Neuronal stem cell (in vitro differentiated cells): ENCODE measurements at places on chromosomes 3 and 15.
A peak's percentile ranks its signal among the peaks of the same experiment; 100 is the strongest.

DNA sequence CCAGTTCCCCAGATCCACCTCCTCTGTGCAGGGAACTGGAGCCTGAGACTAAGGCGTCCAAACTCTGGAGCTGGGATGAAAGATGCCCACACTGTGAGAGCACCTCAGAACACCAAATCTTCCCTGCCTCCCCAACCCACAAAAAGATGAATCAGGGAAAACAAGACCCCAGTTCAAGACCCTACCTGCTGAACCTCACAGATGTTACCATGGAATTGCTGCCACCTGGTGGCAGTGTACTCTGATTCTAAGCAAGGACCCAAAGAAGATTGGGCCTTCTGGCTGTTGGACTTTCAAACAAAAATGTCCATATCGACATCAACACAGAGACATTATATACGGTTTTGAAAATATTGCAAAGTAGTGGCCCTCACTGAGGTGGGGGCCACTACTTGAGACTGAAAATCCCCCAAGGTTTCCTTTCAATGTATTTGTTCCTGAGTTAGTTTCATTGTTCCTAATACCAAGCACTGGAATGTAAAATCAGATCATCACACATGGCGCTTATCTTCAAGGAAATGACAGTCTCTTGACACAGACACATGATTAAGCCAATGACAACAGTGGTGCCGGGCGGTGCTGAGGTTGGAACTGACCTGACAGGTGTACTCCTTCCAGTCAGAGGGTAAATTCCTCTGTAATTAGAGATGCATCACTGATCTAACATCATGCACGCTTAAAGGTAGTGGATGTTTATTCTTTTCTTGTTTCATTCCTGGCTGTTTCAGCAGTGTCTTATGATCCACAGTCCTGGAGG is 67.6 kb downstream of the SLC6A11 start:
- DNase-seq, result peak; percentile 17

GRCh38 chr3:5806192-5806591 is 618.7 kb downstream of the EDEM1 start:
- peak; percentile 20 for DNase-seq

DNA sequence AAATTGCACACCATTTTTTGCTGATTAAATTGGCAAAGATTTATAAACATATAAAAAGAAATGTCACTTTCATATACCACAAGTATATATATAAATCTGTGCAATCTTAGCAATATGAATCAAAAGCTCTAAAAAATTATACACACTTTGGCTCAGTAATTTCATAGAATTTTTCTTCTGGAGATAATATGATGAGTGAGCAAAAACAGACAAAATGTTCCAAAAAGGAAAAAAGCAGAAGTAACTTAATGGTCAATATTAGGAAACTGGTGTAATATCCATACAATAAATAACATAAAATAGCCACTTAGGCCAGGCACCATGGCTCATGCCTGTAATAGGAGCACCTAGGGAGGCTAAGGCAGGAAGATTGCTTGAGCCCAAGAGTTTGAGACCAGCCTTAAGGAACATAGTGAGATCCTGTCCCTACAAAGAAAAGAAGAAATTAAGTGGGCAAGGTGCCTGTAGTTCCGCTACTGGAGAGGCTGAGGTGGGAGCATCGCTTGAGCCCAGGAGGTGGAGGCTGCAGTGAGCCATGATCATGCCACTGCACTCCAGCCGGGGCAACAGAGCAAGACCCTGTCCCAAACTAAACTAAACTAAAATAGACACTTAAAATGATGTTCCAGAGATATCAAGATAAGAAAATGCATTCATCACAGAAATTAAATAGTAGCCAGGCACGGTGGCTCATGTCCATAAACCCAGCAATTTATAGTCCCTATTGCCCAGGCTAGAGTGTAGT is 52.1 kb downstream of the TFDP2 start:
- no peak for DNase-seq

DNA sequence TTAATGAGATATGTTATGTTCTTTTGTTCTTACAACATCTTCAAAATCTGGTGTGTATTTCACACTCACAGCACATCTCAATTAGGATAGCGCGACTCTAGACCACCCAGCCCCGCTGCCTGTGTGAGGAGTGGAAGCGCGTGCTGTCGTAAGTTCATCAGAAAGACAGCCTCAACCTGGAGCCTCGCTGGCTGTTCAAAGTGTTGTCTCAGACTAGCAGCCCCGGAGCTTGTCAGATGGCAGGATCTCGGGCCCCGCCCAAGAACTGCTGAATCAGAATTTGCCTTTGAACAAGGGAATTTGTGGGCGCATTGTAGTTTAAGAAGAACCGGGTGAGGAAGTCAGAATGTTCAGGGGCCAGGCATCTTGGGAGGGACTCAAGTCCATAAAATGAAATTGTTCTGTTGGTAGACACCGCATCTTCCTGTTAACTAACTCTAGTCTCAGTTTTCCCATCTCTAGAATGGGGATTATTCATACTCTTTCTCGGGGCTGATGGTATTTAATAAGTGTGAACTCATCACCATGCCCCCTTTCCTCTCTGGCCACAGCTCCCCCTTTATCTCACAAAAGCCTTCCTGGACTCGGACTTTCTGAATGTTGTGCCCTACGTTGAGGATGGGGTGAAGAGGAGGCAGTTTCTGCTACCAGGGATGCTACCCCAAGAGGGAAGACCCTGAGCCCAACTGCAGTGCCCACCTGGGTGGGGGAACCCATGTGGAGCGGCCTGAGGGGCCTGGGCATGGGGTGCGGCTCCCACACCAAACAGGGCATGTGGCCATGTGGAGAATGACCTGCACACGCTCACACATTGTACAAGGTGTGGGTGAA is 40.4 kb downstream of the BHLHE40 start:
- no peak for DNase-seq

- DNase-seq, result peak; percentile 9
These were observed 809.7 kb downstream of the NR2F2 start for GRCh38 chr15:97140216-97140615.

GRCh38 chr3:159458010-159458409 is 530.6 kb upstream of the IL12A start:
- DNase-seq, result no peak

GRCh38 chr15:73914145-73914544 is 12.1 kb upstream of the LOXL1 start:
- DNase-seq, result no peak

DNA sequence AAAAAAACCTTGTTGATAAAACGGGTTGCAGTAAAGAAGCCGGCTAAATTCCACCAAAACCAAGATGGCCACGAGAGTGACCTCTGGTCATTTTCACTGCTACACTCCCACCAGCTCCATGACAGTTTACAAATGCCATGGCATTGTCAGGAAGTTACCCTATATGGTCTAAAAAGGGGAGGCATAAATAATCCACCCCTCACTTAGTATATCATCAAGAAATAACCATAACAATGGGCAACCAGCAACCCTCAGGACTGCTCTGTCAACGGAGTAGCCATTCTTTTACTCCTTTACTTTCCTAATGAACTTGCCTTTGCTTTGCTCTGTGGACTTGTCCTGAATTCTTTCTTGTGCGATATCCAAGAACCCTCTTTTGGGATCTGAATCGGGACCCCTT is 14.4 kb upstream of the CDC25A start:
- no peak for DNase-seq

GRCh38 chr15:58214591-58215340 is 76.6 kb downstream of the AQP9 start:
- no peak for DNase-seq

- no peak for DNase-seq
These were observed 34.0 kb downstream of the RHCG start for GRCh38 chr15:89462198-89462912.

DNA sequence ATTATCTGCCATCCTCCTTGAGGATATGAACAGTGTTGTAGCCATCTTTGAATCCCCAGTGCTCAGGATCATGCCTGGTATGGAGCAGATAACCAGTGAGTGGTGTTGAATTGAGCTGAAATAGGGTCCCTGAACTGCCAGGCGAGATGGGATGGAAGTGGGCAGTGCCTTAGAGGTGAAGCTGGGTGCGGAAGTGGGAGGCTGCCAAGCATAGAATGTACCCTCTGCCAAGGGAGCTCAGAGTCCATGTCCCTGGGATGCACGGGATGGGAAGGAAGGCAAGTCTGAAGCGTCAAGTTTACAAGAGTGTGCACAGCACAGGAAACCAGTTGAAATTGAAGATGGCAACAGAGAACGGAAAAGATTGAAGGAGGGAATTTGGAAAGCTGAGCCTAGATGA is 147.0 kb downstream of the CACNA1D start:
- no peak for DNase-seq

- DNase-seq, result no peak
These were observed 63.4 kb downstream of the TPRG1 start for GRCh38 chr3:189235214-189235613.

- DNase-seq, result no peak
These were observed 9.7 kb downstream of the TRPM7 start for GRCh38 chr15:50676799-50677483.

DNA sequence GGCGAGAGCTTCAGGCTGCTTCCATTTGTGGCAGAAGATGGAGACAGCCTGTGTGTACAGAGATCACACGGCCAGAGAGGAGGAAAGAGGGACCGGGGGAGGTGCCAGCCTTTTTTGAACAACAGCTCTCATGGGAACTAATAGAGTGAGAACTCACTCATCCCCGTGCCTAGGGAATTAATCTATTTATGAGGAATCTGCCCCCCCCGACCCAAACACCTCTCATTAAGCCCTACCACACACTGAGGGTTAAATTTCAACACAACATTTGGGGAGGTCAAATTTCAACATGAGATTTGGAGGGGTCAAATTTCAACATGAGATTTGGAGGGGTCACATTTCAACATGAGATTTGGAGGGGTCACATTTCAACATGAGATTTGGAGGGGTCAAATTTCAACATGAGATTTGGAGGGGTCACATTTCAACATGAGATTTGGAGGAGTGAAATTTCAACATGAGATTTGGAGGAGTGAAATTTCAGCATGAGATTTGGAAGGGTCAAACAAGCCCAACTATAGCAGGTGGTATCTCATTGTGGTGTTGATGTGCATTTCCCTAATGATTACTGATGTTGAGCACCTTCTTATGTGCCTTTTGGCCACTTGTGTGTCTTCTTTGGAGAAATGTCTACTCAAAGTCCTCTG is 20.6 kb upstream of the RFTN1 start:
- no peak for DNase-seq

- no peak for DNase-seq
These were observed 26.2 kb downstream of the TRAK1 start for GRCh38 chr3:42117175-42118008.

GRCh38 chr15:39497759-39498565 is 82.9 kb upstream of the THBS1 start:
- DNase-seq, result no peak

DNA sequence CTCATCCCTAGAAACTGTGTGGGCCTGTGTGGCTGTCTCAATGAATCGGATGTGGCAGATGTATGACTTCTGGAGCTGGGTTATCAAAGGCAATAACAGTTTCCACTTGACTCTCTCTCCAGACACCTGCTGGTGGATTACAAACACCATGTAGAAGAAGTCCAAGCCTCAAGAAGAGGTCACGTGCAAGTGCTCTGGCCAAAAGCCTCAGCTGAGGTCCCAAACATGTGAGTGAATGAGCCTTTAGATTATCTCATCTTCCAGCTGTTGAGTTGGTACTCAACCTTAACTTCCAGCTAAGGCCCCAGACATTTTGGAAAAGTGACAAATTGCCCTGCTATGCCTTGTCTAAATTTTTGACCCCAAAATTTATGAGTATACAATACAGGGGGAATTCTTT is 42.7 kb upstream of the IL12A start:
- DNase-seq, result no peak

DNA sequence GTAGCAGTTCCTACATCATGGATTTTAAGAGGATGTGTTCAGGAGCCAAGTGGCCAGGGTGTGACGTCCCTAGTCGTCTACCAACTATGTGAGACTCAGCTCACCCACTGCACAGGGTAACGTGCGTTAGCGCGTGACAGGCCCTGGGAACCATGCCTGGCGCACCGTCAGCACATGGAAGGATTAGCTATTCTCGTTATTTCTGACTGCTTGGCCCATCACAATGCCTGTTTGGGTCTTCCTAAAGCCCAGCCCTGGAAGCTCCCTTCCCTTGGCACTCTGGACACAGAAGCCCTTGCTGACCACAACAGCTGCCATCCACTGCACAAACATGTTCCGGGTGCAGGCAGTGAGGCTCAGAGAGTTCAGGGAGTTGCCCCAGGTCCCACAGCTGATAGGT is 91.0 kb upstream of the RPL32 start:
- no peak for DNase-seq
